CD4-positive, alpha-beta T cell treated with Interleukin-4 for 1 hour (primary cell): ENCODE measurements at places on chromosomes 6 and 20.

DNA sequence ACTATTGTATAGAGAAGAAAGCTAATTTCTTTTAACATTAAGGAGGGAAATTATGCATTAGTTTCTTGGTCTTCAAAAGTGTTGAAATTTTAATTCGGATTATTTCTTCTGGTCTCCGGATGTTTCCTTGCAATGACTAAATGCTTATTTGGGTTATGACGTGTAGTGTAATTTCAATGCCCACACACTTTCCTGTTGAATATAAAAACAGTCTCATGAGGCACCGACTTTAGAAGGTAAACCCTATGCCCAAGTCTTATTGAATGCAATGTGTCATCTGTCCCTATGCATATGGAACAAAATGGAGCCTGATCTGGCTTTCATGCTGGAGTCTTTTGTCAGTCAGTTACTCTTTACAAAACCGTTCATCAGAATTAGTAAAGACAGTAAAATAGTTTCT is 17.7 kb downstream of the GJA1 start:
- no peak for DNase-seq

GRCh38 chr6:137487181-137487868 is 6.9 kb downstream of the OLIG3 start:
- no peak for DNase-seq

- DNase-seq: no peak
These were observed 361.2 kb downstream of the RNF144B start for GRCh38 chr6:18748314-18748713.

DNA sequence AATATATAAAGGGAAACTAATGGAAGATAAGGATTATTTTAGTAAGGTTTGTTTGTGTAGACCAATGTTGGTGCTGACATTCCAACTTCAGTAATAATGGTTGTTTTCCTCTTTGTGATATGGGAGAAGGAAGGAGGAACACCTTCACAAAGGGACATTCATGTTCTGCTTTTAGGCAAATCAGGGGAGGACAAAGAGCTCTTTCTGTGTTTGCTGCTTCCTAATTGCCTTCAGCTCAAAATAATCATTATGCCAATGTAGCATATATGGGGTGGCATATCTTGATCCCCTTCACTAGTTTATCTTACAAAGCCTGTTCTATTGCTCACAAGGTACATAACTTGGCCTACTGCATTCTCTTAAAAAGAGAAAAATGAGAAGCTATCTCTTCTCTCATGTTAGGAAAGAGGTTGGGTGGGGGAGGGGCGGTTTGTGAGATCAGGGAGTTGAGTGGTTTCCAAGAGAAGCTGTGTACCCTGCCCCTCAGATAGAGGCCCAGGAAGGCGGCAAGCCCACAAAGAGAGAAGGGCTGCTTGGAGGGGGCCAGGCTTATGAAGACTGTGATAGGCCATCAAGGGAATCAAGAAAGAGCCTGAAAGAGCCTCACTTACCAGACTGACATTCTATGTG is 4.7 kb upstream of the ADGRG6 start:
- no peak for DNase-seq

GRCh38 chr6:1704711-1705110 is 95.0 kb downstream of the FOXC1 start:
- no peak for DNase-seq

DNA sequence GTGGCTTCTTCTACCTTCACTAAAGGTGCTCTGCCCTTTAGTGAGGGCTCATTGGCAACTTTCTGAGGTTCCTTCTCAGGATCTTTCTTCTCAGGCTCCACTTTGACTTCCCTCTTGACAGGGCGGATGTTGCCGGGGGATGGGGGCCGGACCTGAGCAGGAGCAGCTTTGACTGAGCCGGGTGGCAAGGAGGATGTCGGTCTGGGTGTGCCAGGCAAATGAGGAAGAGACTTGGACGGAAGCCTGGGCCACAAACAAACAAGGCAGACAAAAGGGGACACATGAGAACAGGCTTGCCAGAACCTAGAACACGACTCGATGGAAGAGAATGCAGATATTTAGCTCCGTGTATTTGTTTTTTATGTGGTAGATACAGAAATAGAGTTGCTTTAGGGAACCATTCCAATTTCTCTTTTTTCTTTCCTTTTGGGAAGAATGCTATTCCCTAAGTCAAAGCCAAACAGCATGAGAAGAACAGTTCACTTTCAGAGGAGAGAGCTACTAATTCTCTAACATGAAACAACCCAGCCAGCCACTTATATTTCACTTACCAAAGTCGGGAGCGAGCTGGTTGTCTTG is 76.2 kb upstream of the BCLAF1 start:
- DNase-seq: peak; percentile 15

GRCh38 chr20:62821726-62822210 is 4.9 kb downstream of the COL9A3 start:
- no peak for DNase-seq

DNA sequence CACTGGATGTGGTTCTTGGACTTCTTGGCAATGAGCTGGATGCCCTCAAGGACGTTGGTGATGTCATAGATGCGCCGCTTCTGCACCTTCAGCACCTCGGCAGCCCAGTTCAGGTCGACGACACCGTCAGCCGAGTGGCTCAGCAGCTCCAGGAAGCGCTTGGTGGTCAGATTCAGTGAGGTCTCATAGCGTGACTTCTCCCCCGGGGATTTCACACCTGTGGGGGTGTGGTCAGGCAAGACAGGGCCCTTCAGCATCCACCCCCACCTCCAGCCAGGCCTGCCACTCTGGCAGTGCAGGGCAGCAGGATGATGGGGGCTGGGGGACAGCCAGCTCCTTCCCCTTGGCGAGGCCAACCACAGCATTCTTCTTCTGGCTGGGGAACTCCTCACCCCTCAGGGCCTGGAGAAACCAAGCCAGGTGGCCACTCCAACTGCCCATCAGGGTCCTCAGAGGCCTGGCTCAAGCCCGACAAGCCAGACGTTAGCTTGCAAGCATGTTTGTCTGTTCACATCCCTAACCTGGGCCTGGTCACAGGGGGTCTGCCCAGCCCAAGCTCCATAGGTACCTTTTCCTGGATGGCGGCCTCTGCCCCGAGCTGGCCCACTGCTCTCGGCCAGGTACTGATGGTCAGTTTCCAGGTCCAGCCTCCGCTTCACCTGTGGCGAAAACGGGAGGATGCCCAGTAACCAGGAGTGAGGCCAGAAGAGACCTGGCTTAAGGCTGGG is 5.7 kb upstream of the NECAB3 start:
- DNase-seq: peak; percentile 73

DNA sequence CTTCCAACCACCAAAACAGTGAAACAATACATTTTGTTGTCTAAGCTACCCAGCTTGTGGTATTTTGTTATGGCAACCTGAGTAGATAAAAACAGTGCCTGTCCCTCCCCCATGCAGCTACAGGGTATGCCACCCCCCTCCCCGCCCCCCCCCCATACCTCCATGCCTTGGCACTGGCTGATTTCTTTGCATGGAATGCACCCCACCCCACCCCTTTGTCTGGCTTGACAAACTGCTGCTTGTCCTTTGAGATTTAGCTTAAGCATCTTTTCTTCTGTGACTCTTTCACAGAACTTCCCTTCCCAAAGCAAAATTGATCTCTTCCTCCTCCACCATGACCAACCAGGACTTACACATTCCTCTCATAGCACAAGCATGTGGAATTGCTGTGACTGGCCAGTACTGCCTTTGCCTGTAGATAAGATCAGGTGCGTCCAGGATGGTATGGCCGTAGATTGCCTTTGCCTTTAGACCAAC is 64.6 kb upstream of the ADGRF1 start:
- DNase-seq: no peak

GRCh38 chr20:39857187-39857586 is 831.8 kb downstream of the MAFB start:
- DNase-seq: no peak

- DNase-seq: no peak
These were observed at the start of gene BTBD3 for GRCh38 chr20:11917663-11918062. BTBD3 (plus strand) TSS chr20:11917893; CDS start chr20:11918276, 383 bp downstream.

DNA sequence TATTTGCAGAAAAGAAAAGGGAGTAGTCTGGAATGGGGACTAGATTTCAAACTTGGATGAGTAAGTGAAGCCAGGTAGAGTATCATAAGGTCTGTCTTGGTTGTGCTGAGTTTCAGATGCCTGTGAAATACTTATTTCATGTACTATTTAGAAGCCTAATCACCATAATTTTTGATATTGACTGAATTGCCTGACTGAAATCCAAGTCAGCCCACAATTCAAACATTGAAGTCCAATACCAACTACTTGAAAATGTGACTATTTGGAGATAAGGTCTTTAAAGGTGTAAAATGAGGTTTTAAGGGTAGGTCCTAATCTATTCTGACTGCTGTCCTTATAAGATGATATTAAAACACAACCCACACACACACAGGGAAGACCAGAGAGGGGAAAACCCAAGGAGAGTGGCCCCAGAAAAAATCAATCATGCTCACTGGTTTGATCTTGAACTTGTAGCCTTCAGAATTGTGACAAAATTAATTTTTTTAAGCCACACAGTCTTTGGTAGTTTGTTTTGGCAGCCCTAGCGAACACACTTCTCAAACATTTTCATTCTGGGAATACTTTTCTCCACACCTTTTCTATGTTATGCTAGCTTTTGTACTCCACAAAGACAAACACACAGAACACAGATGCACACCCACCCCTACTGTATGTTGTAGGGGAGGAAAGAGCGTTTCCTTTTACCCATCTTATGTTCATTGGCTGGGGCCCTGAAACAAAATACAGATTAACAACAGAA is 126.3 kb downstream of the HFE start:
- no peak for DNase-seq

GRCh38 chr6:47400581-47400980 is 77.0 kb upstream of the CD2AP start:
- DNase-seq: no peak

DNA sequence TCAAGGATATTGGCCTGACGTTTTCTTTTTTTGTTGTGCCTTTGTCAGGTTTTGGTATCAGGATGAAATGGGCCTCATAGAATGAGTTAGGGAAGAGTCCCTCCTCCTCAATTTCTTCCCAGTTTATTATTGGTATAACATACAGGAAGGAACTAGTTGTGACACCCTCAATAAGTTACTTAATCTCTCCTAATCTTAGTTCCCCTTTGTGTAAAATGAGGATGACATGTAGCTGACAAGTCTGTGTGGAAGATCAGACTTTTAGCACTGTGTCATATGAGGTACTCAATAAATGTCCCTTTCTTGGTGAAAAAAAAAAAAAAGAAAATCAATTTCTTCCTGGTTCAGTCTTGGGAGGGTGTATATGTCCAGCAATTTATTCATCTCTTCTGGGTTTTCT is 155.8 kb downstream of the PDE7B start:
- DNase-seq: no peak

DNA sequence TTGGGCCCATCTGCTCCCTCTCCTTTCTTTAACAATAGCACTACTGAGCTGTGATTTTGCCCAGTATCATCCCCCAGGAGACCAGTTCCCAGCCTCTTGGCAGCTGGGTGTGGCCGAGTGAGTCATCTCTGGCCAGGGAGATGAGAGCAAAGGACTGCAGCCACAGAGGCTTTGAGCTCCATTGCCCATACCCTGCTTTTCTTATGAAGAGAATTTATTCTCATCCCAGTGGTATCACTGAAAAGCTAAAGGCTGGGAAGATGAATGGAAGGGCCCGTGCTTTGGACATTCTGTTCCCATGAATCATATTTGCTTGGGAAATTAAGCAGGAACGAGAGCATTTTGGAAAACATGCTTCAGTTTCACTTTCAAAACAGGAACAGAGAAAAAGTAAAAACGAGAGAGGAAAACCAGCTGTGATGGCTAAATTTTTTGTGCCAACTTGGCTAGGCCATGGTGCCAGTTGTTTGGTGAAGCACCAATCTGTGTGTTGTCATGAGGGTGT is 14.9 kb downstream of the CST3 start:
- DNase-seq: no peak
